ENCODE measurements at places on chromosomes 4 and X.

DNA sequence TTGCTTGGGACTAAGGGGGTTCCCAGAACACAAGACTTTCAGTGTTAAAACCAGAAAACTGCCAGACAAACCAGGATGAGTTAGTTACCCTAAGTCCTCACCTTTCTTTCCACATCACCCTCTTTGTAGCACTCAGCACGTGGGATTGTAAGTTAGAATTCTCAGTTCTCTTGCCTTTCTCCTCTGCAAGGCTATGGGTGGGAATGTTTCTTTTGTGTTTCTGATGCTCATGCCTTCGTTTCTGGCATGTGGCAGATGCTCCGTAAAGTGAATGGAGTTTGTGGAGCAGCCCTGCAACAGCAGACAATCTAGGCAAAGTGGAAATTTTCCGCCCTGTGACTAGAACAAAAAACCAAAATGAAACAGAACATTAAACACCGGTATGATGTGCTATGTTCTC, 64.7 kb upstream of the SPP1 start:
- no peak for DNase-seq

GRCh38 chr4:87081826-87082225, 138.6 kb downstream of the KLHL8 start:
- DNase-seq = no peak

GRCh38 chr4:80154545-80154933, 42.8 kb upstream of the PRDM8 start:
- DNase-seq = no peak

DNA sequence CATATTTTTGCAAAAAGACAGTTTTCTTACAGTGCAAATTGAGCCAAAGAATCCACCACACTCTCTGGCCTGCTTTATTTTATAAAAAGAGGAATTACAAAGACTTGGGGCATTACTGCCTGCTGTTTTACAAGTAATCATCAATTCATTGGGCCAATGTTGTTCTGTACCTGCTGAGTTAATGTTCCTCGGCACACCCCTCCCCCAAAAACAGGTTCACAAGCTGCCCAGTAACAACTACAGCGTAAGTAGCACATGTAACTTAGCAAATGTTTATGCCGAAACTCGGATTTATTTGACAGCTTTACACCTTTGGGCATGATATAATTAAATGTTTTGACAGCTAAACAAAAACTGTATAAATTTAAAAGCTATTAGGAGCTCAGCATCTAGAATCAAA, 214.6 kb upstream of the MAB21L2 start:
- DNase-seq = no peak

DNA sequence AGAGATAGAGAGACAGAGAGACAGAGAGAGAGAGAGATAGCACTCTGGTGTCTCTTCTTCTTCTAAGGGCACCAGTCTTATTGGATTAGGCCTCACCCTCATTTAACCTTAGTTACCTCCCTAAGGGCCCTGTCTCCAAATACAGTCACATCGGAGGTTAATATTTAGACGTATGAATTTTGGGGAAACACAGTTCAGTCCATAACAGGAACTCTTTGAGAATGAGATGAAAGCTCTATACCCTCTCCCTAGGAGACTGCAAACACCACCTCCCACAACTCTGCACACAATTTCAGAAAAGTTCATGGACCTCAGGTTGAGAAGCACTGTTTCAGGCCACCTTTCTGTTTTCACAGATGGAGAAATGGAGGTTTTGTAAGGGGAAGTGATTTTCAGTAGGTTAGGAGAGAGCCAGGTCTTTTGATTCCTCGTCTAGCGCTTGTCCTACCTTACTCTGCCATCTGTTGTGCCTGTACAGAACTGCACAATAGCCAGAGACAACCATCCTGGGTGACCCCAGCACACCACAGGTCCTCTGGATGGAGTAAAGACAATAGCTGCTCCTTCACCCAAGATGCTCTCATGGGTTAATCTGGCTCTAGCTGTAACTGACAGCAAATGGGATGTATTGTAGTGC, 16.9 kb upstream of the LOC101059915 start:
- no peak for DNase-seq

GRCh38 chr4:141447761-141448160, 188.6 kb upstream of the IL15 start:
- DNase-seq = no peak

Data from stimulated activated CD8-positive, alpha-beta memory T cell treated with anti-CD3 and anti-CD28 coated beads, Interleukin-7, amount 100 ng/mL, for 48 hours (primary cell).